Right renal pelvis (tissue), 4 donors: ENCODE measurements at places on chromosomes 7 and 10. TPM values are rescaled to one million over a fixed set of nuclear protein-coding genes. Genes with fewer than 3 reads are reported as not detected.

The LRRC17 gene
- polyA plus RNA-seq: 75.0 TPM

The ANTXRL gene
- polyA plus RNA-seq: not detected

The GPRIN2 gene
- 5.1 TPM for polyA plus RNA-seq

The IKZF1 gene
- 1.9 TPM for polyA plus RNA-seq

The GRM3 gene
- 0.29 TPM for polyA plus RNA-seq

The STX1A gene
- 8.4 TPM for polyA plus RNA-seq

The SERPINE1 gene
- polyA plus RNA-seq: 1.4 TPM

DNA sequence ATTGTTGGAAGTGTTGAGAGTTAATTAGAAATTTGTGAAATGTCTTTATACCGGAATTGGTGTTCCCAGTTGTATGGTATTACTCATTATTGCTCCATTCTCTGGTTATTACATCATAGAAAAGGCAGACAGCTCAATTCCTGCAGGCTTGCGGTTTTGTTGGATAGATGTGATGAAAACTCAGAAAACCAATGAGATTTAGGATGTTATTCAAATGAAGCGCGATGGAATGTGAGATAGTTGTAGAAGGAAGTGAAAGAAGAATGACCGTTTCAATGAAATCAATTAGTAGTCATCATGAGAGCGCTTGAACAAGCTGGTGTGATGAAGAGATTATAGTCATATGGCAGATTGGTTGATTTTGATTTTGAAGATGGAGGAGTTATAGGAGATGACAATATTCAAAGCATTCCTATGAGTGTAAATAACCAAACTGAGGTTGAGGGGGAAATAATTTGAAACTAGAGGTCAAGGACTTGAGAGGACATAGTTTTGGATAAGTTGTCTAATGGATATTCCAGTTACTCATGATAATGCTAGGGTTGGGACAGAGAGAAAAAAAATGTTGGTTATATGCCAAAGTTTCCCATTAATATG is 991.5 kb downstream of the NRG3 start:
- DNase-seq: no peak

DNA sequence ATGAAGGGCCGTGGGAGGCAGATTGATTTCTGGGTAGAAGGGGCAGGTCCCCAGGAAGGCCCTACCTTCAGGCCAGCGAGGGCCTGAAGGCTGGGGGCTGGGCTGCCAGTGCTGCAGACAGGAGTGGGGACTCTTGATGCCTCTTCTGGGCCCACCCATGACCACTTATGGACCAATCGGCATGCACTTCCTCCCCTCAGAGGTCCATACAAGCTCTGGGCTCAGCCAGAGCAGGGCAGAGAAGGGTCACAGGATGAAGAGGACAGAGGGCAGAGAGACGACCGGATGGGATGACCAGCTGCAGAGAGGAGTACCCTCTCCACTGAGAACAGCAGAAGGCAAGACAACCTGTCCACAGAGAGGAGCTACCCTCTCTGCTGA is 120.1 kb downstream of the DYNC2I1 start:
- no peak for DNase-seq

GRCh38 chr7:11185179-11185815 is 211.6 kb downstream of the PHF14 start:
- no peak for DNase-seq

GRCh38 chr10:86255405-86256251 is 111.0 kb downstream of the GRID1 start:
- no peak for DNase-seq

- DNase-seq: no peak
These were observed 3.1 kb downstream of the CYP17A1 start for GRCh38 chr10:102834143-102834542.

DNA sequence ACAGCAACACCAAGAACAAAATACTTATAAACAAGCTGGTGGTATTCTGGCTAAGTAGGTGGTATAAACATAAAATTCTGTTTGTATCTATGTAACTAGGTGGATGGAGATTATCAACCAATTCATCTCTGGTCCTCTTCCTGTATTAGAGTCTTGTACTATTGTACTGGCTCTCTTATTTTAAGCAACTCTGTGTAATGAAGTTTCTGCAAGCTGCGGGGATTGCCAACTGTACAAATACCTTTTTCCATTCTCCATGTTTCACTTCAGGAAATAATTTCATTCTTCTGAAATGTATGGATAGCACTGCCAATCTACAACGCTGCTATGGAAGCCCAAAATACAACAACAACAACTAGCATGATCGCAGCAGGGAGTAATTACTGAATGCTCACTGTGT is 44.8 kb downstream of the JAZF1 start:
- DNase-seq: no peak

GRCh38 chr7:134916171-134916883 is 70.0 kb upstream of the AGBL3 start:
- no peak for DNase-seq

DNA sequence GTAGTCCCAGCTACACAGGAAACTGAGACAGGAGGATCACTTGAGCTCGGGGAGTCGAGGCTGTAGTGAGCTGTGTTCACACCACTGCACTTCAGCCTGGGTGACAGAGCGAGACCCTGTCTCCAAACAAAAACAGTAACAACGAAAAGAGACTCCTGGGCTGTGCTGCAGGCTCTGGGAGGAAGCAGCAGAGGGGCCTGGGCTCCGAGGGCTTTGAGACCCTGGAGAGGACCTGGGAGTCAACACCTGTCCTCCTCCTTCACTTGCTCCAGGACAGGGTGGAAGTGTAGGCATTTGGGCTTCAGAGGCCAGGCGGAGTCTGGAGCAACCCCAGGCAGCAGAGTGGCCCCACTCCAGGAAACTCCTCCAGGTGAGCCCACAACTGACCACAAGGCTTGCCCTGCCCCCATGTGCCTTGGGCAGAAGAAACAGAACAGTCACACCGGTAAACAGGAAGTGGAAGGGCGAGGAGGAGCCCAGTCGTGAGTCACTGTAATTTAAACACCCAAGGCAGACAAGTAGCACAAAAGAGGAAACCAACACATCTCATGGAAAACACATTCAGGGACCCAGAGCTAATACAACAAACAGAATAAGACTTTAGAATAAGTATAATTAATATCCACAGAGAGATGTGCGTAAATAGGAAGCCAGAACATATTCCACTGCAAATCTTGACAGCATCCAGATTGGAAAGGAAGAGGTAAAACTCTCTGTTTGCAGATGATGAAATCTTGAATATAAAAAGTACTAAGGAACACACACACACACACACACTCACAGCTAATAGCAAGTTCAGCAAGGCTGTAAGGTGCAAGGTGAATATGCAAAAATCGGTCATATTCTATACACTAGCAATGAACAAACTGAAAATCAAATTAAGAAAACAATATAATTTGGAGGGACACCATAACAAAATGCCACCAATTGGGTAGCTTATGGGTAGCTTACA is 20.5 kb upstream of the RASGEF1A start:
- DNase-seq: no peak

GRCh38 chr7:140863184-140863583 is 61.5 kb downstream of the BRAF start:
- DNase-seq: no peak

GRCh38 chr7:35280902-35281301 is 27.0 kb upstream of the TBX20 start:
- no peak for DNase-seq

- DNase-seq: no peak
These were observed 49.4 kb downstream of the CLEC2L start for GRCh38 chr7:139572704-139573385.

GRCh38 chr10:90227217-90227656 is 525.8 kb downstream of the KIF20B start:
- DNase-seq: no peak

DNA sequence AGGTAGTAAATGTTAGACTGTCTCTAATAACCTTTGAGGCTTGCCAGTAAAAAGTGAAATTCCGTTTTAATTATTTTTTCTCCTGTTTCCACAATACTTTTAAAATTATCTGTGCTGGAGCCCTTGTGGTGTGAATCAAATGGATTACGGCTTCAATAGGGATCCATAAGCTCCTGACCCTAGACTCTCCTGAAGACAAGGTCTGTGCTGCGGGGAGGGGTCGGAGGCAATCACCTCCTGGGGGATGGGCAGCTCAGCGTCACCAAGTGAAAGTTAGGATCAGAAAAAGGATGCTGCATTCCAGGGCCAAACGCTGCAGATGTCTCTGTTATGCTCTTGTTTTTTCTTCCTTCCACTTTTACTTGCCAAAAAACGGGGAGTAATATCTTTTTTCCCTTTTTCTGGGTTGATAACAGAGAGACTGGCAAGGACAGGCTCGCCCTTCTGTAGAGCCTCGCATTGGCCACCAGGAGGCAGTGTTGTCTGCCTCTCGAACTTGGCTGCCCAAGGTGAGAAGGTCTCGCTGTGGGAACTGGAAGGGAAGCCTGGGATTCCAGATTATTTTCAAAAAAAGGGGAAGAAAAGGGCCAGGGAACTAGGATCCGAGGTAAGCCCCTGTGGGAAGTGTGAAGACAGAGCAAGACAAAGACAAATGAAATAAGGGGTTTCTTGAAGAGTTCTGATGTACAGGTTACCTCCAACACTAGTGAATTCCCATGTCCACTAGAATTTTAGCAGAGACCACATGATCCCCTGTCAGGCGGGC is 621.9 kb downstream of the ACTR3B start:
- DNase-seq: peak; percentile 61

DNA sequence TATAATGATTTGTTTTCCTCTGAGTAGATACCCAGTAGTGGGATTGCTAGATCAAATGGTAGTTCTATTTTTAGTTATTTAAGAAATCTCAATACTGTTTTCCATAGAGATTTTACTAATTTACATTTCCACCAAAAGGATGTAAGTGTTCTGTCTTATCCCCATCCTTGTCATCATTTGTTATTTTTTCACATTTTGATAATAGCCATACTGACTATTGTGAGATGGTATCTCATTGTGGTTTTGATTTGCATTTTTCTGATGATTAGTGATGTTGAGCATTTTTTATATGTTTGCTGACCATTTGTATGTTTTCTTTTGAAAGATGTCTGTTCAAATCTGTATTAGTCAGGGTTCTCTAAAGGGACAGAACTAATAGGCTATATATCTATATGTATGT is 160.0 kb upstream of the TMEM229A start:
- no peak for DNase-seq

DNA sequence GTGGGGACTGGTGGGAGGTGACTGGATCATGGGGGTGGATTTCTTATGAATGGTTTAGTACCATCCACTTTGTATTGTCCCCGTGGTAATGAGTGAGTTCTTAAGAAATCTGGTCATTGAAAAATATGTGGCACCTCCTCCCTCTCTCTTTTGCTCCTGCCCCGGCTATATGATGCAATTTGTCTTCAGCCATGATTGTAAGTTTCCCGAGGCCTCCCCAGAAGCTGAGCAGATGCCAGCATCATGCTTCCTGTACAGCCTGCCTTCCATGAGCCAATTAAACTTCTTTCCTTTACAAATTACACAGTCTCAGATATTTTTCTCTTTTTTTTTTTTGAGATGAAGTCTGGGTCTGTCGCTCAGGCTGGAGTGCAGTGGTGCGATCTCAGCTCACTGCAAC is 2.6 kb upstream of the KDM7A start:
- DNase-seq: no peak
